NT2/D1 (cell line): ENCODE measurements at places on chromosomes 13 and 19.

GRCh38 chr13:102550507-102550906 lies 46.3 kb upstream of the TPP2 start:
- DNase-seq = no peak

DNA sequence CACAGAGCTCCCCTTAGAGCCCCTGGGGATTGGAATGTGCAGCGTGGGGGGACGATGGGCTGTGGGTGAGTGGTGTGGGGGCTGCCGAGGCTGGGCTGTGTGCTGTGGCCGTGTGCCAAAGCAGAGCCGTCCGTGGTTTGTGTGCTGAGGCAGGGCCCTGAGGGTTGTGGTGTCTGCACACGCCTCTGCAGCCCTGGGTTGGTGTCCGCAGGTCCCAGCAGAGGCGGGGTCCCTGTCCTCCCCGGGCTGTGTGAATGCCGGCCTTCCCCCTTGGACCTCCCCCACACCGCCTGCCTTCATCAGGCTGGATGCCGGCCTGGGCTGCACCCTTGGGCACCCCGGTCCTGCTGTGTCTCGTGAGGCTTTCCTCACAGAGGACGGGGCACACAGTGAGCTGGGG lies 26.1 kb downstream of the DOT1L start:
- DNase-seq = no peak

DNA sequence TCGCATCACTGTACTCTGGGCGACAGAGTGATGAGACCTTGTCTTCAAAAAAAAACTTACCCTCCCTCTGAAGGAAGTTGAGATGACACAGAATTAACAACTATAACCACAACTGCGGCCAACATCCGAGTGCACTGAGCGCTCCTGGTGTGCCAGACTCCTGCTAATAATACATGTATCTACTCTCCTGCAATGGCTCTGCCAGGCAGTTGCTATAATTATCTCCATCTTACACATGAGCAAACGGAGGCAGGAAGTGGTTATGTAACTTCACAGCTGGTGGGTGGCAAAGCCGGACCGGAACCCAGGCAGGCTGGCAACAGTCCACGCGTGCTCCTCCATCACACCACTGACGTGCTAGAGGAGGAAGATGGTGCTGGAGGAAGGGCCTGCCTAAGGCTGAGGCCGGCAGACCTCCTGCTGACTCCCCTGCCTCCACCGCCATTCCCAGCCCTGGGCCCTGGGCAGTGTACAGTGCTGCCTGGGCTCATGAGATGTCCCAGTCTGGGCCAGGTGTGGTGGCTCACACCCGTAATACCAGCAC lies 12.6 kb downstream of the XRCC1 start:
- no peak for DNase-seq

GRCh38 chr13:73146707-73147106 lies 87.9 kb downstream of the KLF5 start:
- DNase-seq = no peak

DNA sequence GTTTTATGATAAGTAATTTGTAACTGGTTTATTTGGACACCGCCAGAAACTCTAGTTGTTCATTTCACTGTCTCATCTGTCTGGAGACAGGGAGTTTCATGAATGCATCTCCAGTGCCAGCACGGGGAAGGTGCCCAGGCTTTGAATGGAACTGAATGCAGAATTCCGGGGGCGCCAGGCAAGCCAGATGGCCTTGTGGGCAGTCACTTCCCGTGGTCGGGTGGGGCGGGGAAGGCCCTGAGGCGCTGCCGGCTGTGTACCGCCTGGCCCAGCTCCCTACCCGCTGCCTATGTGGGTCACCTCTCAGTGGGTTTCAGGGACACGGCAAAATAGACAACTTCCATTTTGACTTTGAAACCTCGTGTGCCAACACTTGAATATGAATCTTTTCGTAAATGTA lies 28.8 kb upstream of the MCF2L start:
- no peak for DNase-seq

GRCh38 chr13:27774169-27774568 lies 18.1 kb upstream of the GSX1 start:
- DNase-seq = no peak

DNA sequence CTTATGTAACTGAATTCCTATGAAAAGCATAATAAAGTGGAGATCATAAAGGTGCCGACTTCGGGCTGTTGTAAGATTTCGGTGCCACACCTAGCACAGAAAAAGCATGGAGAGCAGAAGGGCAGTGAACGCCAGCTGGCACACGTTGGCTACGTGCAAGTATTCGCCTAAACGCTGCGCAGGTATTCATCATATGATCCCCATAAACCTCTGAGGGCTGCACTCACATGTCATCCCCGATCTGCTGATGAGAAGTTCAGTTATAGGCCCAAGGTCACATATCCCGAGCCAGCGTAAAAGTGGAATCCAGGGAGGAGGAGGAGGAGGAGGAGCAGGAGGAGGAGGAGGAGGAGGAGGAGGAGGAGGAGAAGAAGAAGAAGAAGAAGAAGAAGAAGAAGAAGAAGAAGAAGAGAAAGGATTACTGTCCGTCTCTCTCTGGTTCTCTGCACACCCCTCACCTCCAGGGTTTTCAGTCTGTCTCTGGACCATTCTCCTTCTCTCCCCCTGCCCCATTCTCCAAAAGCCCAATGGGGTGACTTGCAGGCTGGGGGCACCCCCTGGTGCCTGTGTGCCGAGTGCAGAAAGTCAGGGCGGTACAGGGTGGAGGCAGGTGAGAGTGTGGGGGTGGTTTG lies 18.6 kb upstream of the CYP2S1 start:
- DNase-seq = no peak

DNA sequence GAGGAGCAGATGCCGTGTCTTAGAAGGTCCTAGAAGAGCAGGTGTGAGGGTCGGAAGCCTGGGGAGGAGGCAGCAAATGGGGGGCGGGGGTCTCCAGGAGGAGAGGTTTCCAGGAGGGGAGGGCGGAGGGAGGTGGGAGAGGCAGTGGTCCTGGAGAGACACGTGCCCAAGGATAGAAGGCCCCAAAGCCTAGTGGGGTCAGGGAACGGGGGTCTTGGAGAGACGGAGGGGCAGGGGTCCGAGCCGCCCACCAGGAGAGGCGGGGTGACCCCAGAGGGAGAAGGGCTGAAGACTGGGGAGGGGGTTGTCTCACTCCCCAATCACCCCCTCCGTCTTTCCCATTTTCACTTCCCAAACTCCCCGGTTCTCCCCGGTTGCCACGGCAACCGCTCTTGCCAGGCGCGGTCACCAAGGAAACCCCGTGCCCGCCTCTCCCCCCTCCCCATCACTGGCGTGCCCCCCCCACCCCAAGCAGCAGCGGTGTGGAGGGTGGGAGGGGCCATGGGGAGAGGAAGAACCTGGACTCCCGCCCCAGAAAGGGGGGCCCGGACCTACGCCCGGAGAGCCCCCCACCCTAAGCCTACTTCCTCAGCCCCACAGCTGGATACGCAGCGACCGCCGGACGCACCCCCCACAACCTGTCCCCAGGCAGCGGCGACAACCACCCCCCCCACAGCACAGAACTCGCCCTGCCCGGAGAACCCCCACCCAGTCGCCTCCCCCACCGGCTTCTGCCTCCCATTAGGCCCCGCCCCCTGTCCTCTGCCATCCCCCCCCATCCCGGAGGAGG lies 988 bp downstream of the LRRC4B start:
- DNase-seq = no peak

DNA sequence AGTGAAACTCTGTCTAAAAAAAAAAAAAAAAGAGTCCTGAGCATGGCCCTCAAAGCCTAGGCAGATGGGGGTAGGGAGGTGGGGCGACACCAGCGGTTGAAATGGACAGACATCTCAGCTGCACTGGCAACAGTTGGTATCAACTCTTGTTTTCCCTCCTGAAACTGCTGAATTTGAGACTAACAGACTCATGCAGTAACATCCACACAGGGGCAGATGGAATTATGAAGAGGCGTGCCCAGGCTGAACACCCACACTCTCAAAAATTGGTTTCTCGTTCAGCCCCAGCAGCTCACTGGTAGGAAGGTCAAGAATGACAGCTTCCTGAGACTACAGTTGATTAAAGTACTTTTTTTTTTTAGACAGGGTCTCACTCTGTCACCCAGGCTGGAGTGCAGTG lies 24.1 kb downstream of the PBX4 start:
- no peak for DNase-seq

GRCh38 chr13:99828123-99828522 lies 143.4 kb downstream of the ZIC5 start:
- DNase-seq = no peak

DNA sequence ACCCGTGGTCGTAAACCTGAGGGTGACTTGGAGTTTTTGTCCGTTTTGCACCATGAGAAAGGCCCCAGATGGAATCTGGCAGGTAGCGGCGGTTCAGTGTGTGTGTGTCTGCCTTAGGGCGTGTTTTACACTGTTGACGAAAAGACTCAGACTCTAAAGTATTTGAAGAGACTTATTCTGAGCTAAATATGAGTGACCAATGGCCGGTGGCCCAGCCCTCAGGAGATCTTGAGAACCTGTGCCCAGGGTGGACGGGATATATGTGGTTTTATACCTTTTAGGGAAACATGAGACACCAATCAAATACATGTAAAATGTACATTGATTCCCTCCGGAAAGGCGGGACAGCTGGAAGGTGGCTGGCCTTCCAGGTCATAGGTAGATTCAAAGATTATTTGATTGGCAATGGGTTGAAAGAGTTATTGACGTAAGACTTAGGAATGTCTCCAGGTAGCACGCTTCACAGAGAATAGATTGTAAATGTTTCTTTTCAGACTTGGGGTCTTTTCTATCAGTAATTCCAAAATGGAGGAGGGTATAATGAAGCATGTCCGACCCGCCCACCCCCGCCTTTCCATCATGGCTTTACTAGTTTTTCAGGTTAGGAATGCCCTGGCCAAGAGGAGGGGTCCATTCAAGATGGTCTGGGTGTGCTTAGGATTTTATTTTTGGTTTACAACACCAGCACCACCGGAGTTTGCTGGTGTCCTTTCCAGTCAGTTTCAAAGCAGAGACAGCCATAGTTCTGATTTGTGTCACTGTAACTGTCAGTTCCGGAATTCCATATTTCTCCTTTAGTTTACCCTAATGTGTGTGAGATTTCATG lies 1.0 kb upstream of the ZNF529 start:
- DNase-seq = no peak

DNA sequence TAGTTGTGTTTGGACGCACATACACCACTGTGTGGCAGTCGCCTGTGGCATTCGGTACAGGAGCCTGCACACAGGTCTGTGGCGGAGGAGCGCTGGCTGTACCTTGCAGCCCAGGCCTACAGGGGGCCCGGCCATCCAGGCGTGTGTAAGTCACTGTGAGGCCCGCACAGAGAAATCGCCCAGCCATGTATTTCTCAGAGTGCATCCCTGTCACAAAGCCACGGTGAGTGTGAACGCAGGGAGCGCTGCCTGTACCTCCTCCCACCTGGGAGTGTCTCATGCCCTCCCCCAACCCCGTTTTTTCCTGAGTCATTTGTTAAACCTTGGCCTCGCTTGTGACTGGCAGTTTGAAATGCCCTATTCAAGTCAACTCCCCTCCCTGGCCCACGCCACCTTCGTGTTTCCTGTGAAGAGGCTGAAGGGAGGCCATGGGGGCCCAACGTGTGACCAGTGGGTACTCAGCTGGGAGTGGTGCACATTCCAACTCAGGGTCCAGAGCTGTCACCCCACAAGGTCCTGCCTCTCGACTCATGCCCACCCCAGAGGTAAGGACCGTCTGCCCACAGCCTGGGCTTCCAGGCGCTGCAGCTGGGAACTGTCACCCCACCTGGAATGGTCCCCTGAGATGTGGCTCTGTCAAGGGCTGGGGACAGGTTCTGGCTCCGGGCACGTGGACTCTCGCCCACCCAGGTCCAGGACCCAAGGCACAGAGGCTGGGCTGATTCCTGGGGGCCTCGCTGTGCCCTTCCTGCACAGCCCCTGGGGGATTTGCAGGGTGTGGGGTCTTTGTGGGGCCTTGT lies 11.6 kb upstream of the RASA3 start:
- DNase-seq = no peak

- DNase-seq = no peak
Observed at GRCh38 chr19:3769494-3769893, 2.5 kb downstream of the RAX2 start.

DNA sequence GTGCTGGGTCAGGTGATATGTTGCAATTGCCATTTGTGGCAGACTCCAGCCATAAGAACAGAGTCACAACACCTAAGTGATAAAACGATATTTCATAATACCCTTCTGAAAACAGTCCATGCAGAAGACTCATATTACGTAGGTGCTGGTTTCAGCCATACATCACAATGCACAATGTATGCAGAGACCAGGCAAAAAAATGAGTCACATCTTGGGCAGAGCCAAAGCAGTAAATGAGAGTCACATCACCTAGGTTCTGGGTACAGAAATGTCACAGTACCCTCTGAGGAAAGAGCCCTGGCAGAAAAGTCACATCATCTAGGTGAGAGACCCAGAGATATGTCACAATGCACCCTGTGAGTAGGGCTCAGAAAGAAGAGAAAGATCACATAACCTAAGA lies 125.2 kb upstream of the ZNF91 start:
- DNase-seq = no peak

GRCh38 chr13:68550330-68550729 lies 1320.2 kb upstream of the PCDH9 start:
- no peak for DNase-seq

DNA sequence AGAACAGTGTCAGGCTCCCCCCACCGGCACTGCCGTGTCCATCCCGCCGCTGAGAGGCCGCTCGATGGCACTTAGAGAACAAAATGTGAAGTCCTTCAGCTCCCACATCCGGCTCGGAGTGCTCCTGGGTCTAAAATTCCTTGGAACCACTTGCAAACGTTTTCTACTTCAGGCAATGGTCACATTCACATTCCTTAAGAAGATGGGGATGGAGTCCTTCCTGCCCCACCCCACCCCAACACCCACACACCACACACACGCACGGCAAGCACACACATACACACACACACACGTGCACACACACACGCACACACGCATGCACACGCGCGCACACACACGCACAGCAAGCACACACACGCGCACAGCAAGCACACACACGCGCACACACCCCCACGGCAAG lies 83.4 kb downstream of the SOX1 start:
- no peak for DNase-seq

DNA sequence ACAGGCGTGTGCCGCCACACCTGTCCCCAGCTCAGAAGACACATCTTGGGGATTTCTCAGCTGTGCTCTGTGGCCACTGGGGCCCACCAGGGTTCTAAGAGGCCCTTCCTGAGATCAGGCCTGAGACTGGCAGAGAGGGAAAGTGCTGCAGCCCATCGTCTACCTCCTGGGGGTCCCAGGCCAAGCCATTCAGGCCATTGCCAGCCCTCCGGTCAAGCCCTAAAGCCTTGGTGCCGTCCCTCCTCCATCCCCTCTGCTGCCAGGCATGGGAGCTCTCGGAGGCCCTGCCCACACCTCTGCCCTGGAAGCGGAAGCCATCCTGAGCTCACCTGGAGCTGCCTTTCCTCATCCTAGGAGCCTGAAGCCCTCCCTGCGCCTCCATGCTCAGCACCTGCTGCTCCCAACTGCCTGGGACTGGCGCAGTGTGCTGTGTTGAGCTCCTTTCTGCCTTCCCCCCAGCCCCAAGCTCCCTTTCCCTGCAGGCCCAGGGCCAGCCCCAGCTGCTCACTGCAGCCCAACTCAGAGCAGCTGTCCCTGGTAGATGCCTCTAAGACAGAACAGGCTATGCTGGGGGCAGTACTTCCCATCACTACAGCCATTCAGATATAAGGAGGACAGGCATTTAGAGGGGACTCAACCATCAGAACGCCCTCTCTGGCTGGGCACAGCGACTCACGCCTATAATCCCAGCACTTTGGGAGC lies 2.9 kb downstream of the SLC7A9 start:
- no peak for DNase-seq
